ENCODE measurements at places on chromosomes 4 and X.

DNA sequence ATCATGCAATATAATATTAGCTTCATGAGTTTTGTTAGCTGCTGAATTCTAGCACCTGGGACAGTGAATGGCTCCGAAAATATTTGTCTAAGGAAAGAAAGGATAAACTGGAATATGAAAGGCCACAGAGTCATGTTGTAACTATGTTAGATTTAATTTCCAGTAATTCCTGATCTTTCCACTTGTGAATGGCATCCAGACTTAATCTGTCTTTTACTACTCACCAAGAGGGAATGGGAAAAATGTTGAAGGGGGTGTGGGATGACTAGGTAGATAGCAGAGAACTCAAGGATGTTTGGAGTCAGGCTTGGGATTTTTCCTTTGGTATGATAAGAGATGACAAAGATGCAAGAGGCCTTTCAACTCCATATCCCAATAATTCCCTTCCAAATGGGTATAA is 9.4 kb downstream of the ADH6 start:
- DNase-seq, result no peak

DNA sequence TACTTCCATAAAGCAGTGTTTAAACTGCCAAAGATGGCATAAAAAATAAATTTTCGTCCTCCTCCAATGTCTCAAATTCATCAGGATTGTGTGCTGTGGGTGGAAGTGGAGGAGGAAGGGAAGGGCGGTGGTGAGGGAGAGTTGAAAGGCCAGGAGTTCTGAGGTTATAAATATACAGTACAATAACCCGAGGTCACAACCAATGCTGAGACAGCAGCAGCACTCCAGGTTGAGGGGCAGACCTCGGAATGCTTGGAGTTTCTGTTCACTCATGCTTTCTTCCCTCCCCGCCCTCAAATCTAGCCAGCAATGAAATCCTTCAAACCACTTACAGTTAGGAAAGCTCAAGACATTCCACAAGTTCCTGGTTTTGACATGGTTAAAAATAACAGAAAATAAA is 134.0 kb upstream of the SMAD1 start:
- DNase-seq, result no peak

DNA sequence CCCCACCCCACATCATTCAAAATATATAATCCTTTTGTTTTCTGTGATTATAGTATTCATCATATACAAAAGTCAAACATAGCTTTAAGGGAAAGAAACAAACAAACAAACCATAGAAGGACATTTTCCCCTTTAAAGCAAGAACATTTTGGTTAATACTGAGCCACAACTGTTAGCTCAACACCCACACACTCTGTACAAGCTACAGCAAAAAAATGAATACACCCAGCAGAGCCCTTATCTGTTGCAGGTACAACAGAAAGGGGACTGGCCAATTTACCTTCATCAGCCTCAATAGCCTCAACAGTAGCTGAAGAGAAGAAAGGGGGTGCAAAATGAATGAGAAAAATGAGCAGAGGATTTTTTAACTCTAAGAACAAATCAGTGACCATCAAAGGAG is 318.4 kb downstream of the PPP3CA start:
- DNase-seq, result no peak

DNA sequence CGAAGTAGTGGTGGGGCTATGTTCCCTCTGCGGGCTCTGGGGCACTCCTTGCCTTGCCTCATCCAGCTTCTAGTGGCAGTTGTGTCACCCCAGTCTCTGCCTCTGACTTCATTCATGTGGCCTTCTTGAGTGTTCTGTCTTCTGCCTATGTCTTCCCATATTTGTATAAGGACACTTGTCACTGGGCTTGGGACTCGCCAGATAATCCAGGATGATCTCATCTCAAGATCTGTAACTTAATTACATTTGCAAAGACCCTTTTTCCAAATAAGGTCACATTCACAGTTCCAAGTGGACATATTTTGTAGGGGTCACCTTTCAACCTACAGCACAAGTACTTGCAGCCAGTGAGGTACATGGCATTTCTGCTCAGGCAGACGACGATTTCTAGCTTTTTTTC is 30.3 kb upstream of the CLDN24 start:
- DNase-seq, result no peak

DNA sequence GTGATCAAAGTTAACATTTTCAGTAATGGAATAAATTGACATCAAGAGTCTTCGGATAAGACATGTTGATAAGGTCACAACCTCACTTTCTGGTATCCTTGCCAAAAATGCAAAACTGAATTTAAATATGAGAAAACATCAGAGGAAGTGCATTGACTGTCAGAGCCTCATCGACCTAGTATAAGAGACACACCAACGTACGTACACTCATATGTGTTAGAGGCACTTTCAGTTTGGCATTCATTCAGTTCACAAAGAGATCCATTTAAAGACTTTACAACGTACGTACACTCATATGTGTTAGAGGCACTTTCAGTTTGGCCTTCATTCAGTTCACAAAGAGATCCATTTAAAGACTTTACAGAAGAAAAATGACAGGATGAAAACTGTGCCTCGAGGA is 280.3 kb downstream of the INPP4B start:
- DNase-seq, result no peak

DNA sequence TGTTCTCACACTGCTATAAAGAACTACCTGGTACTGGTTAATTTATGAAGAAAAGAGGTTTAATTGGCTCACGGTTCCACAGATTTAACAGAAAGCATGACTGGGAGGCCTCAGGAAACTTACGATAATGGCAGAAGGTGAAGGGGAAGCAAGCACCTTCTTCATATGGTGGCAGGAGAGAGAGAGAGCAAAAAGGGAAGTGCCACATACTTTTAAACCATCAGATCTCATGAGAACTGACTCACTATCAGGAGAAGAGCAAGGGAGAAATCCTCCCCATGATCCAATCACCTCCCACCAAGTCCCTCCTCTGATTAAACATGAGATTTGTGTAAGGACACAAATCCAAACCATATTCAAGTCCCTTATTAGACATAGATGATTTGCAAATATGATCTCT is 12.3 kb upstream of the RAP2C start:
- DNase-seq, result no peak

DNA sequence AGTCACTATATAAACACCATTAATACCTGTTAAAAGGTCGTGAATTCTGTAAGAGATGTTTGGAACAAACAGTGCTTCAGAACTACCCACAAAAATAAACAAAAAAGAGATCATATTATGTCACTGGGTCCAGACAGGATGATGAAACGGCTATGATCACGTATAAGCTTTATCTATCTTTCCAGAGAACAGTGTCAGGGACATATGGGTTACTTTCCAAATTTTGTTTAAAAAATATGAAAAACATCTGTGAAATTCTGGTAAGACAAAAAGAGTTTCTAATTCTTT is 90.0 kb downstream of the SORBS2 start:
- DNase-seq, result no peak

DNA sequence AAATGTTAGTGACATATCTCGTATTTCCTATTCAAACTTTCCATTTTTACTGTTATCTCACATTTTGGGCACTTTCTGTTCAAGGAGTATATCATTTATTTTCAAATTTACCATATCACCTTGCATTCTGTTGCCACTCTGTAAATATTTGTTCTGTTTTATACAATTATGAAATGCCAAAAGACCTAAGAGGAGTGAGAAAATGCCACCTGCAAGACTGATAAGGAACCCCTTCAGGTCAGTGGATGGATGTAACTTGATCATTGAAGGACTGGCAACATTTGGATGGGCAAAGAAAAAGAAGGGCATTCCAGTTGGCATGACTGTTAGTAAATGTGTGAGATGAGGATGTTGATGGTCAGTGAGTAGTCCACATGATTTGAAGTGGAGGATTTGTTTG is 79.1 kb downstream of the OTC start:
- DNase-seq, result no peak

DNA sequence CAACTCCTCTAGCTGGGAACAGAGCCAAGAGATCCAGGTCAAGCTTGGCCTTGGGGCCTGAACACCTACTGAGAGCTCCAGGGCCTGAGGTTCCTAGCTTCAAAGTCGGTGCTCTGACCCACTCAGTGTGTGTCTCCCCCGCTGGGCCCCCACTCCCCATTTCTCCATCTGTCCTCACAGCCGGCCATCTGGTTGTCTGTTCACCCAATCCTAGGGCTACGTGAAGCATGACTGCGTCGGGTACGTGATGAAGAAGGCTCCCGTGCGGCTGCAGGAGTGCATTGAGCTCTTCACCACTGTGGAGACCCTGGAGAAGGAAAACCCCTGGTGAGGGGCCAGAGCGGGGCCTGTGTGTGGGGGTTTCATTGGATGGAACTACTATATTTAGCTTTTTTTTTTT is 12.3 kb downstream of the USP11 start:
- no peak for DNase-seq

- no peak for DNase-seq
Observed at GRCh38 chr4:188082796-188083195, 26.6 kb downstream of the TRIML2 start.

DNA sequence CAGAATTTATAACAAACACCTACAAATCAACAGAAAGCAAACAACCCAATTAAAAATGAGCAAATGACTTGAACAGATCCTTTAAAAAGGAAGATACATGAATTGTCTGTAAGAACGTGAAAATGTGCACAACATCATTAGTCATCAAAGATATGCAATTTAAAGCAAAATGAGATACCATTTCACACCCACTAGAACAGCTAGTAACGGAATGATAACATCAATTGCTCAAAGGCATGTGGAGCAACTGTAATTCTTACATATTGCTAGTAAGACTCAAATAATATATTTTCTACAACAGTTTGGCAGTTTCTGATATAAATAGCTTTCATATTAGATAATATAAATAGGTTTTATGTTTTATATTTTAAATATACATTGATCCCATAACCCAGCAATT is 82.5 kb downstream of the LCORL start:
- DNase-seq, result no peak

DNA sequence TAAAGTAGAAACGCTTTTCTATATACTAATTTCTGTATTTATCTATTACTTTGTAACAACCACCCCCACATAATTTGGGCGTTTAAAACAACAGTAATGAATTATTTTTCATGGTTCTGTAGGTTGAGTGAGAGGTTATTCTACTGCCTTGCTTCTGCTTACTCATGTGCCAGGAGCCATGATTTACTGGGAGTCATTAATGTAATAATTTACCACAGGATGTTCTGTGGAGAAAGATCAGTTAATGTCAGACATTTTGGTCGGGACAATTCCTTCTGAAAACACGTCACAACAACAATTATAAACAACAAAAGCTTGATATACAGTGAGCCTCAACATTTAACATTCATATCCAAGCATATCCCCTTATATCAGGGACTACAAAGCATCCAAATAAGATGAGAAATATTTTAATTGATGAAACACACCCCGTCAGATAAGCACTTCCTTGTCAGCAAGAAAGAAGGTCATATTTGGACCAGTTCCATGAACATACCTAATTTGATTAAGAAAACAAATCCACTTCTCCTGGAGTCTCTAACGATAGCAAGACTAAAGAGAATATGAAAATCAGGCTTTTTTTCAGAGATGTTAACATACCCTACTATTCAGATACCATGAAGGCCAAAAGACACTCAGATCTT is 238.5 kb downstream of the PRDM5 start:
- no peak for DNase-seq

- no peak for DNase-seq
Observed at GRCh38 chrX:105114554-105115130, 105.9 kb downstream of the TEX13A start.

DNA sequence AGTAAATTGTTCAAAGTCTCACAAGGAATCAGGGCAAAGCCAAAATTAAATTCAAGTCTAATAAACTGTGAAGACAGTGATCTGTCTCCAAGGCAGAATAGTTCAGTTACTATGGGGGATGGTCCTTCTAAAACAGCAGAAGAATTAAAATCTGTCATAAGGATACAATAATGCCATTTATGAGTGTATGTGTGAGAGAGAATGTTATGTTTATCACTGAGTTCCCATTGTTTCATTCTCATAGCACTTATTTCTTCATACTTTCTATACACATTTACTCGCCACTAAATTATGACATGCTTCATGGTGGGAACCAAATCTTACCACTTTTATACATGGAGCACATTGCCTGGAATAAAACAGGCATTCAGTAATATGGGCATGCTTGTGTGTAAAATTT is 102.5 kb downstream of the AMMECR1 start:
- no peak for DNase-seq

GRCh38 chr4:151961456-151961855 is 200.6 kb upstream of the GATB start:
- DNase-seq, result no peak

GRCh38 chr4:67624939-67625338 is 66.4 kb downstream of the STAP1 start:
- DNase-seq, result no peak

- DNase-seq, result no peak
Observed at GRCh38 chrX:152428120-152428519, 23.0 kb downstream of the GABRA3 start.

GRCh38 chrX:74133156-74133796 is 170.7 kb upstream of the ZCCHC13 start:
- no peak for DNase-seq

- no peak for DNase-seq
Observed at GRCh38 chr4:2800691-2801596, 8.1 kb downstream of the SH3BP2 start.

- no peak for DNase-seq
Observed at GRCh38 chr4:5654791-5655190, 53.6 kb downstream of the EVC2 start.

DNA sequence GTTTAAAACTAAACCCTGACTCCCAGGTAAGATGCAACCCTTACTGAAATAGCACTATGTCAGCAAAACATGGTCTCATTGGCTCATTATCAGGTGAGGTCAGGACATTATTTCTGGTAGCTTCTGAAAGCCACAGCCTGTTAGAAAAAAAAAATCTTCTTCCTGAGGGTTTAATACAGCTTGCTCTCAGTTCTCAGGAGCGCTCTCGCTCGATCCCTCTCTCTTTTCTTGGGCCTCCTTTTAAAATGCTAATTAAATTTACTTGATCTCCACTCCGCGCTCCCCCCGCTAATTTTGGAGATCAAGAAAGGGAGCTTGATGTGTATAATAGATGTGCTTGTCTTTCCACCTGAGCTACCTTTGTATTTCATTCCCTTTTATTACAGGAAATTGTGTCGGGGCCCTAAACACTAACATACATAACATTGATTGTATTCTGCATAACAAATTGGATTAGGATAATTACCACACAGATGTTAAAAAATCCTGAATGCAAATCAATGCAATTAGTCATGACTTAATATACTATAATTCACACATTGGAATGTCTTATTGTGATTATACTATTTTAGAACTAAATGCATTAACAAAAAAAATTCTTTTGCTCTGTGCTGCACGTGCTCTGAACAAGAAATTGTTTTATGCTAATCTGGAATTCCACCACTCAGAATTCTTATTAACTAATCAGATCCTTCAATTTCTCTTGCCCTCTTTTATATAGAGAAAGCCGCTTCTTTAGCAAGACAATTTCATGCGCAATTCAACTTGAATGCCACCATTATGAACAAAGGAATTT is 101.6 kb upstream of the TEX13D start:
- DNase-seq, result no peak

DNA sequence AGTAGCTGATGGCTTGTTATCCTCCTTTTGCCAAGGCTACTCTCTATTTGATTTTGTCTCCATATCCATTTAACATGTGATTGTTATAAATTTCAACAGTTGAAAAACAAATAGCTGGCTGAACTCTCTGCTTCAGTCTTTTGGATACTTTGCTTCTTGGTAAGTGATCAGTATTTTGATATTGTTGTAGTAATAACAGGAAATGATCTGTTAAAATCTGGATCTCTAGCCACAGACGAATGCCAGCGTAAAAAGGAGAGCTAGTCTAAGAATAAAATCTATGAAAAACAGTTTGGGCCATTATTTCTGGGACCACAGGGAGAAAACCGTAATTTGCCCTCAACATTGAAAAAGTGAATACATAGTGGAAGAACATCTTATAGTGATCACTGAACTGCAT is 113.8 kb downstream of the ANAPC10 start:
- no peak for DNase-seq

GRCh38 chr4:107275225-107275624 is 239.1 kb upstream of the DKK2 start:
- DNase-seq, result no peak

Measured in activated CD8-positive, alpha-beta memory T cell treated with anti-CD3 and anti-CD28 coated beads for 4 hours (primary cell).